ENCODE measurements at places on chromosomes 4 and X. TPM values are rescaled to one million over a fixed set of nuclear protein-coding genes. Genes with fewer than 3 reads are reported as not detected.

DNA sequence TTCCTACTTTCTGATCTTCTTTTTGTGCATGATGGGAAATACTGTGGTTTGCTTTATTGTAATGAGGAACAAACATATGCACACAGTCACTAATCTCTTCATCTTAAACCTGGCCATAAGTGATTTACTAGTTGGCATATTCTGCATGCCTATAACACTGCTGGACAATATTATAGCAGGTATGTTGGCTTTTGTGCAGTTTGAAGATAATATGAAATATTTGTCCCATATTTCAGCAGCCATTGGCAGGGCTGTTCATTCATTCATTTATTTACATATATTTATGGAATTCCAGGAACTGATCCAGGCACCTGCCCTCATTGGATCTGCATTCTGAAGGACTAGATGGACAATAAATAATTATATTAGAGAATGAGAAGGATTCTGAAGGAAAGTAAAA lies 96.9 kb downstream of the NPFFR2 start:
- DNase-seq: no peak

- no peak for DNase-seq
Observed at GRCh38 chr4:180675359-180675650, 1567.9 kb upstream of the TENM3 start.

DNA sequence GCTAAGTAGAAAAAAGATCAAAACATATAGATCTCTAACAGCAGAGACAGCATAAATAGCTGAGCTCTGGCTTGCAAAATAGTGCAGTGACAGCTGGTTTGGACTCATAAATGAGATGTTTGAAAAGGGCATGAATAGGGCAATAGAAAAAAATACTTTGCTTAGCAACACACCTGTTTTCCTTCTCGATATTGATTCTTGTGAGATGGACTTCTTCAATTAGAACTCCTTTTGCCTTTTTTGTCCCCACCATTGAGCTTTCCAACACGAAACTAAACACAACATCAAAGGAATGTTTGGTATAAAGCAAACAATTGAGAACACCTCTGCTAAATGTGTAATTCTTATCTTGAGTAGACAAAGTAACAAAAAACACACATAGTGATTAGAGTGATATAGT lies 726.3 kb downstream of the RAPGEF2 start:
- DNase-seq: no peak

BEX5 gene
- not detected for total RNA-seq

Data from fibroblast of villous mesenchyme (primary cell).